ENCODE measurements at places on chromosomes 7 and 10. TPM values are rescaled to one million over a fixed set of nuclear protein-coding genes. Genes with fewer than 3 reads are reported as not detected.

- DNase-seq, result no peak
Measured at GRCh38 chr7:159212226-159212625, 67.6 kb upstream of the VIPR2 start.

DNA sequence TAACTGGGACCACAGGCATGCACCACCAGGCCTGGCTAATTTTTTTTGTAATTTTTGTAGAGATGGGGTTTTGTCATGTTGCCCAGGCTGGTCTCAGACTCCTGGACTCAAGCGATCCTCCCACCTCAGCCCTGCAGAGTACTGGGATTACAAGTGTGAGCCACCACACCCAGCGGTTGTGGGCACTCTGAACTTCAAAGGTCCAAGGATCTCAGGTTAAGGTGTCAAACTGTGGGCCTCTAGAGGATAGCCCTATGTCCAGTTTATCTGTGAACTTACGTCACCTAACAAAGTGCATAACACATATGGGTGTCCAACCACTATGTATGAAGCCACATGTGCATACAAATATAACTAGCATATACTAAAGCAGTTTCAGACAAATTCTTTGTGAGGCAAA lies 3.2 kb upstream of the IL2RA start:
- DNase-seq, result no peak

DNA sequence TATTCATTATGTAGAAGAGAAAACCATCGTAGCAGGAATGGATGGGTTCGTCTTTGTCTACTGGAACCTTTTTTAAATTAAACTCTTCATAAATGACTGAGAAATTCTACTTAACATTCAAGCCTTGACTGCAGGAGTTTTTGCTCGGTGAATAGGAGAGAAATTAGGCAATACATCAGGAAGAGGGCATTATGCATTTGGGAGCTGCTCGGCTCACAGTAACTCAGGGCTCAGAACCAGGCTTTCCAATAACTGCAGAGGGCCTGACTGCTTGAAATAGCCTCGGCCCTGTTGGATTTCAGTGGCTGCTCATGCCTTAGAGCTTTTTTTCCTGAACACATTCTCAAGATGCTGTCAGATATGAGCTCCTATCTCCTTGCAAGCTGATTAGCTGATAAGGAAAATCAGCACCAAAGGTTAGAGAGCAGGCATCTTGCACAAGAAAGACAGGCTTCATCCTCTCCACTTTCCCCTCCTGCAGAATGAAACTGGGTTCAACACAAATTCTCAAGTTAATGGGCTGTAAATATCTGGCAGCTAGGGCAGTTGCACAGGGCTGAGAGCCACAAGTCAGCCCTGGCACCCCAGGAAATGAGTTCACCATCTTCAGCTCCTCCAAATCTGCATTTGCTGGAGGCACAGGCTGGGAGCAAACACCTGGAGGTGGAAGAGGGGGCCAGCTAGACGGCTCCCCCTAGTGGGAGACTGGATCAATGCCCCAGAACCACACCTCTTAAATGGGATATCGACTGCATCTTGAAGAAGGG lies 24.3 kb downstream of the TECTB start:
- DNase-seq, result peak; percentile 60

DNA sequence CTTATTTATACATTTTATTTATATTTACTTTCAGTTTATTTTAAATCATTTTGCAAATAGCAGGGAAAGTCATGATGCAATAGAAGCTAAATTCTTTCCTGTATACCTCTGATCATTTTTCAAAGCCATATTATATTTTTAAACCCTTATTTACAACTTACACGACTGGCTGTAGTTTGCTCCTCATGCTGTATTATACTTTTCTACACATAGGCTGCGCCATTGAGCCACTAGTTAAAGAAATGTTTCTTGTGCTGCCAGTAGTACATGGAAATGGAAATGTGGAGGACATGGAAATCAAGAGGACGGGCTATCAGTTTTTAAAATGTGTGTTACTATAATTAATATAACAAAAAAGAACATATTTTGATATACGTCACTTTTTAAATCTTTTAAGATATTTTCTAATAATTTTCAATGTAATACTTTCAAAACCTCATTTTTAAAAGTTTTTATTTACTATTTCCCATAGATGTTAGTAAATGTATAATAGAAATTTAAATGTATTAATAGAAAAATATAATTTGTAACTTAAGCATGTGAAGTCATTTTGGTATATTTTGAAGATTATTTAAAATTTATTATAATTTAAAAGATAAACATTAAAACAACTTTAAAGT lies 118.5 kb downstream of the VTI1A start:
- DNase-seq, result no peak

- DNase-seq, result no peak
Measured at GRCh38 chr7:101651112-101651511, 22.0 kb upstream of the MYL10 start.

DNA sequence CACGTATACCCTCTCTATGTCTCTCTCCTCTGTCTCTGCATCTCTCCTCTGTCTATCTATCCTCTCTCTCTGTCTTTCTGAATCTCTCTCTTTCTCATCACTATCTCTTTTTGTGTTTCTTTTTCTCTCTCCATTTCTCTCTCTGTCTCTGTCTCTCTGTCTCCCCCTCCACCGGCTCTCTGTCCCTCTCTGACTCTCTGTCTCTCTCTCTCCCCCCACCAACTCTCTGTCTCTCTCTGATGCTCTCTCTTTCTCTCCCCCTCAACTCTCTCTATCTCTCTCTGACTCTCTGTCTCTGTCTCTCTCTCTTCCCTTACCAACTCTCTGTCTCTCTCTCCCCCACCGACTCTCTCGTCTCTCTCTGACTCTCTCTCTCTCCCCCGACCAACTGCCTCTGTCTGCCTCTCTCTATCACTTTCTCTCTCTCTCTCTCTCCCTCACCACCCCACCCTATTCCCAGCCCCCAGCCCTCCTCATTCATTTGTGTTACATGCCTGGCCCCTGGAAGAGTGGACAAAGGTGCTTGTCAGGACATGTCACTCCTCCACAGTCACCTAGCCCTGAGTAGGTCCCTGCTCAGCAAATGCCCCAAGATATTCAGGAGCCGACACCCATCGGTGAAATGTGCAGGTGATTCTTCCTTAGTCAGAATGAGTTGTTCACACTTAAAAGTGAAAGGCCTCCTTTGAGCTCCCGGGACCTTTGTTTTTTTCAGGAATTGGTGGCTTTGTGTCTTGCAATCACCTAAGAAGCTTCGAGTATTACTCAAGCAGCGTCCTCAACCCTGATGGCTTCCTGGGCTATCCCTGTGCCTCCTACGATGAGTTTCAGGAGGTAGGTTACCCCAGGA lies 13.6 kb downstream of the PNLIPRP2 start:
- DNase-seq, result no peak

GRCh38 chr7:112410092-112410491 lies 40.2 kb upstream of the IFRD1 start:
- DNase-seq, result no peak

GRCh38 chr7:119175911-119176627 lies 951.6 kb downstream of the ANKRD7 start:
- no peak for DNase-seq

DNA sequence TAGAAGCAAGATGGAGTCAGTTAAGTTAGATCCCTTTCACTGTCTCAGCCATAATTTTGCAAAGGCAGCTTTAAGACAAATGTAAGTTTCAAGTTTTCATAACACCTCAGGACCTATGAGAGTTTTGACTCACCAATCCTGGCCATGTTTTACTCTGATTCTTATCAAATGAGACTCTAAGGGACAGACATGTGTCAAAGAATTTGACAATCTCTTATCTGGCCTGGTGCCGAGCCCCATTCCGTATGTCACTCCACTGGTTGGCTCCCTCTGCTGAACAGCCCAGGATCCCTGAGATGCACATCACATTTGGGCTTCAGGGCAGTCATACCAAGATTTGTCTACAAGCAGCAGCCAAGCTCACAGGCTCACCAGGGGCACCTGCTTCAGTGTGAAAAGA lies 187.6 kb upstream of the STK17A start:
- no peak for DNase-seq

DNA sequence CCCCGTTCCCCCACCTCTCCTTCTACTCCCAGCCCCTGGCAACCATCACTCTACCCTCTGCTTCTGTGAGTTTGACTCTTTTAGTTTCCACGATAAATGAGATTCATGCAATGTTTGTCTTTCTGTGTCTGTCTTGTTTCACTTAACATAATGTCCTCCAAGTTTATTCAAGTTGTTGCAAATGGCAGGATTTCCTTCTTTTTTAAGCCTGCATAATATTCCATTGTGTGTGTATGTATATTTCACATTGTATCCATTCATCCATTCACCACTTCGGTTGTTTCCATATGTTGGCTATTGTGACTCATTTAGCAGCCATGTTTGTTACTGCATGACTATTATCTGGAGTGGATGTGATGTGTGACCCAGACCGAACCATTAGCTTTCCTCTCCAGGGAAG lies 64.3 kb downstream of the VIM start:
- DNase-seq, result no peak

DNA sequence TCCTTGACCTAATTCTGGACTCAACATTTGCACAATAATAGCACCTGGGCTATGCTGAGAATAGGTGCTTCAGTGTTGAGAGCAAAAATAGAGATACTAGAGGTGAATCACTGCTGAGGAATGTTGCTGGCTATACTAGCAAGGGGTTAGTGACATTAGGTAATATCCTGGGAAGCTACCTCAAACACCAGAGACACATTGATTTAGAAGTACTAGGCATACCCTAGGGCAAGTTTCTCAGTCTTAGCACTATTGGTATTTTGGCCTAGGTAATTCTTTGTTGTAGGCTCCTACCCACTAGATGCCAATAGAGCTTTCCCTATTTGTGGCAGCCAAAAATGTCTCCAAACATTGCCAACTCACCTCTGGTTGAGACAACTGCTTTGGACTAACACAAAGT lies 484.0 kb upstream of the MBL2 start:
- no peak for DNase-seq

DNA sequence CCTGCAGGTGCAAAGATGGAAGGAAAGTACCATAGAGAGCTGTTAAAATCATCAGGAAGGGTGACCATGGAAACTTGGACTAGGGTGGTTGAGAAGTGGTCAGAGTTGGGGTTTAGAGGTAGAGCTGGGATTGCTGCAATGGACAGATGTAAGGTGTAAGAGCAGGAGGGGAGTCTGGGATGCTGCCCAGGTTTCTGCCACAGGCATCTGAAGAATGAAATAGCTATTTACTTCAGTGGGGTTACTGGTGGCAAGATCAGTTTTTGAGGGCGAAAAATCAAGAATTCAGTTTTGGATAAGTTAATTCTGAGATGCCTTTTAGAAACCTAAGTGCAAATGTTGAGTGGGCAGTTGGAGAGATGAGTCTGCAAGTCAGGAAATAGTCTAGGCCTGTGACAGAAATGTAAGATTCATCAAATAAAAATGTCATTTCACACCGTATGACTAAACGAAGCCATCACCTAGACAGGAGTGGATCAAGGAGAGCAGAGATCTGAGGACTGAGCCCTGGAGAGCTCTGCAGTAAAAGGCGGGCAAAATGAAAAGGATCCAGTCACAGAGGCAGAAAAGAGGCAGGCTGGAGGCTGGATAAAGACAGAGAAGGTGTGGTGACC lies 22.7 kb upstream of the TOMM7 start:
- no peak for DNase-seq

DNA sequence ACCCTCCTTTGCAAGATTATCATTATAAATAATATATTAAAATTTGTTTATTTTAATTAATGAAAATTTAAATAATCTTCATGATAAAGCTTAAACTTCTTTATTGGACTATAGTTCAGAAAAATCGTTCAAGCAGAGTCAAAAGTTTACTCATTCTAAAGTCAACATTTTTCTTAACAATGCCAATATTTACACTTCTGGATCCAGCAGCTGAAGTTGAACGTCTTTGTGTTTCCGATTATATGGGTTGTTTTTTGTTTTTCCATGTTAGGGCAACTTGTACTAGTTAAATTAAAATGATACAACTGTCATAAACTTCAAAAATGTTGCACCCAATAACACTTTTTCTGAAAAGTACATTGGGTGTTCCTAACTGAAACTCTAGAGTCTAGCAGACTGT lies 43.8 kb downstream of the GRB10 start:
- DNase-seq, result no peak

DNA sequence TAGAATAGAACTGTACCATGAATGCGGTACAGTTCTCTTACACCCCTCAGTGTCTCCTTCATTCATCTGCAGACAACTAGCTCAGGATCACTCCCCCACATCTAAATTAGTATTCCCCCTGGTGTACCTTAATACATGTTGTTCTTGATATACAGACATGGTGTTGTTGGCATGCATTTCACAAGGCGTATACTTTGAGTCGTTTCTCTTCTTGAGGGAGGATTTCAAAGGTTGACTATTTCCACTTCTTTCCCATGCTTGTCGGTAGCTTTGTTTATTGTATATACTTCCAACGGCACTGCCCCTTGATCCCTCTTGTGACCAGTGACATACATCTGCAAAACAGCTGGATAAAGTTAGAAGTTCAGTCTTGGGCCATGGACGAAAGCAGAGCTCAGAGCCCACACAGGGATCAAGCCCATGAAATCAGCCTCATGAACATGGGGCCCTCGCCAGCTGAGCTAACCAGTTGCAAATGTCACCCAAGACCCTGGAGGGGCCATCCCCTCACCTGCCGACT lies 8.6 kb downstream of the CPA4 start:
- DNase-seq, result no peak

DNA sequence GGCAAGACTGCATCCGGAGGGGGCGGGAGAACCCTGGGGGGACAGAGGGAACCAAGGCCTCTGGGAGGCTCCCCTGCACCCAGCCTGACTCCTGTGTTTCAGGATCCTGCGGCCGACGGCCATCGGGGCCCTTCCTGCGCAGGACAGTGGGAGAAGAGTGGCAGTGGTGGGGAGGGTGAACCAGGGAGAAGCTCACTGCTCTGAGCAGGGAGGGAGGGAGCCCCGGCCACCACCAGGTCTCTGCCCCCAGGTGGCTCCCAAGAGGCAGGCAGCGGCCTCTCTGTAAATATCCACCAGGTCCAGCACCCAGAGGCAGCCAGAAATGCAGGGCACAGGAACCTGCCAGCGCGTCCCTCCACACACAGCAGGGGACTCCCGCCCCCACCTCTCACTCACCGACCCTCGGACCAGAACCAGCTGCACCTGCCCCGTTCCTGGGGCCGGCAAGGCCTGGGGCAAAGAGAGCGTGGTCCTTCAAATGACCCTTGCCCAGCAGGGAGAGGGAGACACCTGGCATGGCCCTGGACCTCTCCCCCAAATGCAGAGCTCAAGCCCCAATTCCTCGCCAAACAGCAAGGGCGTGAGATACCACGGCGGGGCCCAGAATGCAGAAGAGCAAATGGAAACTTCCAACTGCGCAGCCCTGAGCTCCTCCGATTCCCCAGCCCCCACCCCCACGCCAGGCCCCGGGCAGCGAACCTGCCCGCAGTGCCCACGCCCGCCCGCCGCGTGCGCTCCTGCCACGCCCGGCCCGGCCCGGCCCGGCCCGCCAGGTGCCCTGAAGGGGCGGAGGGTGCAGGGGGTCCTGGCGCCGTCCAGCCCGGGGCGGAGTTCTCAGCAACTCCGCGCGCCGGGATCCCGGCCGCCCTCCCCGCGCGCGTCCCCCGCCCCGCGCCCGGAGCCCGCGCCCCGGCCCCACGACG lies 805 bp downstream of the RASGEF1A start:
- DNase-seq, result peak; percentile 51

GRCh38 chr7:101743995-101744360 lies 73.4 kb upstream of the CUX1 start:
- no peak for DNase-seq

The MPP7 gene
- 32.7 TPM for total RNA-seq

The CCL24 gene
- total RNA-seq, result 25.6 TPM

The PNLIP gene
- not detected for total RNA-seq

All from mucosa of descending colon (tissue), 3 donors.